Fibroblast of pulmonary artery (primary cell): ENCODE measurements at places on chromosomes 3 and 15.

GRCh38 chr3:72123908-72124441, 339.0 kb upstream of the PROK2 start:
- peak; percentile 96 for DNase-seq

GRCh38 chr15:86556396-86557017, 476.8 kb downstream of the AGBL1 start:
- DNase-seq: no peak

DNA sequence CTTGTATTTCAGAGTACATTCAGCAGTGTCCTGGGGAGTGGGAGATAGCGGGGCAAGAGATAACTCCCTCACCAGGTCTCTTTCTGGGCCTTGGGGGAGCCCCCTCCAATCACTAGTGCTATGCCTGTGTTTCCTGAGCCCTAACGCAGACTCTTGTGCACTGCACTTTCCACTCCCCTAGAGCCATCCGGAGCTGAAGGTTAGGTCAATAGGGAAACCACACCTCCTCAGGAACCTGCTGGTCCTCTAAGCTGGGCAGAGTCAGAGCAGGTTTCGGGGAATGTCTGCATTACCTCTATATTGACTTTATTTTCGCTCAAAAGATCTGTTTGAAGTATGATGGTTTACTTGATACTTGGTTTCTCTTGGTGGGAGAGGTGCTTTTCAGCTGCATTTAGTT, 617.0 kb upstream of the ROBO1 start:
- DNase-seq: no peak

DNA sequence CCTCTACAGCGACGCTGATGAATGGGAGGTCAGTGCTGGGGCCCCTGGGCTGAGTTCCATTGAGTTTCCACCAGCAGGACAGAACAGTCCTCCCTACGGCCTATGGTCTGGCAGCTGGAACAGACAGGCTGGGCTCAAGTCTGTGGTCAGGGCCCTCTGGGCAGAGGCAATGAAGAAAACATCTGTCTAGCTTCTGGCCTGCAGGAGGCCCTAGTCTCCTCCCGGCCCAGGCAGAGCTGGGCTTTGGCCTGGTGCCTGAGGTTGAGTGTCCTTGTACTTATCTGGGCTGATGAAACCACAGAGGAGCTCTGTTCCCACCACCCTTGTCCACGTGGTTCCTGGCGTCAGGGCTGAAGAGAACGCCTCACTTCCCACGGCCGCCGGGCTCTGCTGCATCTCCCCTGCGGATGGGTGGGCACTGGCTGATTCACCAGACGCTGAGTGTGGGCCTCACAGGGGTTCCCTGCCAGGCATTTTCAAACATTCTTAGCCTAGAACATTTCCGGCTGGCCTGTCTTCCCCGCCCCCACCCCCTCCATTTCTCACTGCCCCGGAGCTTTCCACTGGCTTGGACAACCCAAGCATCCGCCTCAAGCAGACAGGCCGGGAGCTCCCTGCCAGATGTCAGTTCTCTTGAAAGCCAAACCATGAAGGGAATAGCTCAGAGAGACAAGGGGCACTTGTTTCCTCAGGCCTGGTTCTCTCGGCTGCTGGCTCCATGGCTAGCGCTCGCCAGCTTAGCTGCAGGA, 20.3 kb downstream of the PPCDC start:
- peak; percentile 100 for DNase-seq

DNA sequence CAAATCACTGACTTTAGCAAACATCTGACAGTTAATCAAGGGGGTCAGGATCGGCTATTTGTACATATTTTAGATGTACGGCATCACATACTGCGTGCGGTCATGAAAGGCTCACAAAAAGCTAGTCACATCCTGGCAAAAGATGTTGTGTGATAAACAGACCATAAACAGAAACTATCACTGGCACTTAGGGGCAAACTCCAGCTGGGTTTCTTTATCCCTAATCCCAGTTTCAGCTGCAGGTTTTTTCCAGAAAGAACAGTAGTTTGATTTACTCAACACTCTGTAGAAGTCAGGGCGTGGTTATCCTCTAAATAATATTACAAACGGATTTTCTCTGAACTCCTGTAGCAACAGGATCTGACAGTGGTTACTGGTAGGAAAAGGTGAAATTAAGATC, 112.4 kb upstream of the BHLHE40 start:
- DNase-seq: peak; percentile 57

DNA sequence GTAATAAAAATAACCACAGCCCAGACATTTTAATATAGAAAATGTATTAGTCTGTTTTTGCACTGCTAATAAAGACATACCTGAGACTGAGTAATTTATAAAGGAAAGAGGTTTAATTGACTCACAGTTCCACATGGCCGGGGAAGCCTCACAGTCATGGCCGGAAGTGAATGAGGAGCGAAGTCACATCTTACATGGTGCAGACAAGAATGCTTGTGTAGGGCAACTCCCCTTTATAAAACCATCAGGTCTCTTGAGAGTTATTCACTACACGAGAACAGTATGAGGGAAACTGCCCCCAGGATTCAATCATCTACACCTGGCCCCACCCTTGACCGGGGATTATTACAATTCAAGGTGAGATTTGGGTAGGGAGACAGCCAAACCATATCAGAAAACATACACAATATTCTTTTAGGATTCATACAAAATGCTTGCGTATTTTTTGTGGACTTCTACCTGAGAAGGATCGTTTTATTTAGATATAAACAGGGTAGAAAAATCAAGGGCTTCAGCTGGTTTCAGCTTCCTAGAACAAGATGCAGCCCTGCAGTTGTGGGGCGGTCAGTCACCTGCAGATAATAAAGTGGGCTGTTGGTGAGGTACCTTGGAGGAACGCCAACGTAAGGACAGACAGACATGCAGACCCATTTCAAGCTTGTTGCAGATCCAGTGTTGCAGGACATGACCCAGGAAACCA, 101.9 kb downstream of the TNIK start:
- DNase-seq: peak; percentile 43

GRCh38 chr3:194686816-194687637, 1.3 kb downstream of the FAM43A start:
- DNase-seq: peak; percentile 58
